ENCODE measurements at places on chromosomes 12 and 14.

- no peak for DNase-seq
These were observed 428.3 kb downstream of the TMTC2 start for GRCh38 chr12:83114966-83115365.

DNA sequence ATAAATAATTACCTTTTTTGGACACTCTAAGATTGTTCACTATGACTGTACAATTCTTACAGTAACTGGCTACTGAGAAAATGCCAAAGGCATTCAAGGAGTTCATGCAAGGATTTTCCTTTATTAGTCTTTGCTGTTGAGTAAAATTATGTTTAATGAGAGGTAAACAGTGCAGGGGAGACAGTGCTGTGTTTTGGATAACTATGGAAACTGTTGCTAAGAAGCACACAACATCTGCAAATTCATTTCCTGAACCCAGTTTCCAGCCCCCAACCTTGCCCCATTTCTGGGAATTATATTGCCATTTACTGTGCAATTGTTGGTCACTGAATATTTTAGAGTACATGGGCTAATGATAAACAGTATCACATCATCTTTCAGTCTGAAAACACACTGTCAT lies 1005.8 kb downstream of the TRHDE start:
- DNase-seq = no peak

GRCh38 chr14:64683264-64683663 lies 21.0 kb upstream of the PLEKHG3 start:
- DNase-seq = no peak

GRCh38 chr12:68178774-68179439 lies 19.4 kb upstream of the IFNG start:
- DNase-seq = no peak

DNA sequence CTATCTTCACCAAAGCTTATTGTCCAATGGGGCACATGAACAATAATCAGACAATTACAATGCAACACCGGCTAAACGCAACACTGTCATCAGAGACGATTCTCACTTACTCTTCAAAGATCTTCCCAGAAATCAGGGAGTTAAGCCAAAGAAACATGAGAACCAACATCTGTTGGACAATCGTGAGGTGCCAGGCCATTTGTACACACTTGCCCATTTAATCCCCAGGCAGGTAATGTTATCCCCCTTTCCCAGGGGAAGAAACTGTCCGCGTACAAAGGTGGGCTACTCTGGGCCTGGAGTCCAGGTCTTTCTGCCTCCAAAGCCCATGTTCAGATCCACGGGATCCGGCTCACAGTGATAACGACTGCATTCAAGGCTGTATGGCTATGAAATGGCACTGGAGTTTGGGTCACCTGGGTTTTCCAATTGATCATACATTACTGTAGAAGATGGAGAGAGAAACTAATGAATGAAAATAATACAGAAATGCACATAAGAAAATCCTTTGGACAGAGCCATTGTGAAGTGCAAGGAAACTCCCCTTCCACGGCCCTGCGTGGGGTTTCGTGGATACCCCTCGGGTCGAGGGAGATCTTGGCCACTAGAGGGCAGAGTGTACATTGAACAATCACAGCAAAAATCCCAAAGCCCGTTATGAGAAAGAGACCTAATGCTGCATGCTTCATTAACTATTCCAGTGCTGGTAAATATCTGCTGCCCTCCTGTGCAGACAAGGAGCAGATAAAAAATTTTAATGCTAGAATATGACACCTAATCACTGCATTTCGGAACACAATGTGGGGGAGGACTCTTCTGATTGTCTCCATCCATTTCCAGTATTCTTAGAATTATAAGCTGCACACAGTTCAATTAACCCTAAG lies 111.4 kb downstream of the EGLN3 start:
- peak; percentile 50 for DNase-seq

- DNase-seq = peak; percentile 65
These were observed 124.2 kb downstream of the HMGA2 start for GRCh38 chr12:65948320-65949008.

- no peak for DNase-seq
These were observed 9.9 kb upstream of the HDAC7 start for GRCh38 chr12:47829584-47829983.

- no peak for DNase-seq
These were observed 170.7 kb downstream of the NOVA1 start for GRCh38 chr14:26427097-26427496.

- DNase-seq = no peak
These were observed 6.9 kb upstream of the TUBA1A start for GRCh38 chr12:49195736-49196135.

GRCh38 chr12:85781766-85782165 lies 54.4 kb downstream of the RASSF9 start:
- no peak for DNase-seq

GRCh38 chr12:11264501-11264900 lies 5.0 kb downstream of the PRB3 start:
- no peak for DNase-seq

GRCh38 chr14:23432946-23433345 lies 2.5 kb downstream of the MYH7 start:
- DNase-seq = no peak

GRCh38 chr14:64879635-64880220 lies at the start of gene SPTB:
Gene SPTB, minus strand, starts transcription at chr14:64879907. Its CDS starts 56,813 bp downstream, at chr14:64823094.
- peak; percentile 88 for DNase-seq

DNA sequence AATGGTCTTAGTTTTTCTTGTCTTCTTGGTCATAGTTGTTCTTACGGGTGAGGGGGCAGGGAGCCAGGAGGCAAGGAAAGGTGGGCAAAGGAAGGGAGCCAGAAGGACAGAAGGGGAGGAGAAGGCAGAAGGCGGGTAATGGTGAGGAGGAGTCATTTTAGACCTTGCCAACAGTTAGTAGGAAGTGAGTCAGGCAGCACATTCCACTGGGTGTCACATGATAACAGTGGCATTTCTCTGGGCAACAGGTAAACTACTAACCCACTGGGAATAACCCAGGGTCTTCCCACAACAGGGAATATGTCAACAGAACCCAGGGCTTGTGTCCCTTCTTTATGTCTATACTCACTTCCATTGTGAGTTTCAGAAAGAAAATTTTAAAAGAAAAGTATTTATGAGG lies 127.6 kb downstream of the SLC8A3 start:
- no peak for DNase-seq

- DNase-seq = no peak
These were observed 40.0 kb downstream of the GPR65 start for GRCh38 chr14:88044776-88045446.

GRCh38 chr12:92432724-92433441 lies 269.9 kb upstream of the PLEKHG7 start:
- DNase-seq = no peak

DNA sequence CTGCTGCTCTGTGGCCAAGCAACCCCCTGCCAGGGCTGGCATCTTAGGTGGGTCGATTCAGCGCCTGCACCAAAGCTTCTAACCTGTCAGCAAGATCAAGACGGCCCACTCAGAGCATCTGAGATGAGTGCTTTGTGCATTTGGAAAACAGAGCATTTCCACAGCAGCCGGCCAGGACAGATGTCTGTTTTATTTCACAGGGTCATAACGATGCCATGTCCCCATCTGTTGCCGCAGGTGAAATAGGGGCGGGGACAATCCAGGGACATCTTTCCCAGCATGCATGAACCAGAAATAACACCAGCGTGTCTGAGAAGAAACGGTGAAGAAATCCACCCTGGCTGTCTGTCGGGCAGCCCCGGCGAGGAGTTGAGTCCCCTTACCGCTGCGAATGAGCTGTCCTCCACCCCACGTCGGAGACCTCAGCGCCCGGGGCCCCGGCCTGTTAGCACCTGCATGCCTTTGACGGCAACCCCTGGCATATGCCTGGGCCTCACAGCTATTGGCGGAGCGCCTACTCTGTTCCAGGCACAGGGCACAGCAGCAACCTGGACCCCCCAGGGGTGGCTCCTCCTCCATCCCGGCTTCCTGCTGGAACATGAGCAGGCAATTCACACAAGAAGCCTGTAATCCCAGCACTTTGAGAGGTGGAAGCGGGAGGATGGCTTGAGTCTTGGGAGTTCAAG lies 30.6 kb upstream of the ULK1 start:
- no peak for DNase-seq

DNA sequence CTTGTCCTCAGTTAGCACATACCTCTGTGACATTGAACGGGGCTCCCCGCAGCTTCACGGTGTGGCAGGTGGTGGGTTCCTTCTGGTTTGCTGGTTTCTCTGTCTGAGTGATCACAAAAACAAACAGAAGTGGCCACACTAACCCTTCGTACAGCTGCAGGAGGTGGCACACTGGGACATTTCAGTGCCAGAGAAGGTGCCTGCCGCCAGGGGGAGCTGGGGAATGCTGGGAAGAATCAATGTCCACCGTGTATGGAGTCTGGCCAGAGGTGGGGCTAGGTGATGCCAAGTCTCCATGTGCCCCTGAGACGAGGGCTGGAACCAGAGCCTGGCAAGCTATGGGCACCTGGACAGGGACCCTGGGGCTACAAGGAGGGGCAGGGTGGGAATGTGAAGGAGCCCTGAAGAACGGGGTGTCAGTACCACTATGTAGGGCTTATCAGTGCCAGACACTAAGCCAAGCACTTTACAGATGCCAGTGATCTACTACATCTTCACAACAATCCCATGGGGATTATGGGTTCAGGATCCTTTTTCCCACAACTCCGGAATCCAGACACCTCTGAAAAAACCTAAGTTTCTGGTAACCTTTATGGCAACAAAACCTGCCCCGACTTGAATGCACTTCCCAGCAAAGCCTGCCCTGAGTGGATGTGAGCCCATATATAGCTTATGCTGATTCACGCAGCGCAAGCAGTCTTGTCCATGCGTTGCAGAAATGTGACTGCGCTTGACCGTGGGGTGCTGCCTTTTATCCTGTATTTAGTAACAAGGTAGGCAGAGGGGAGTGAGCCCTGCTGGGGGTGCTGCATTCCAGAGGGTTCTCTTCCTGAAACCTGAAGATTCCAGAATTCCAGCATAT lies 10.8 kb downstream of the RBM19 start:
- DNase-seq = no peak

- peak; percentile 81 for DNase-seq
These were observed 12.9 kb upstream of the CALM1 start for GRCh38 chr14:90383731-90384542.

- DNase-seq = no peak
These were observed 101.2 kb upstream of the STXBP6 start for GRCh38 chr14:25150934-25151790.

GRCh38 chr14:24976602-24977001 lies 73.3 kb downstream of the STXBP6 start:
- no peak for DNase-seq

GRCh38 chr12:26123482-26123980 lies 1.3 kb downstream of the BHLHE41 start:
- DNase-seq = no peak

DNA sequence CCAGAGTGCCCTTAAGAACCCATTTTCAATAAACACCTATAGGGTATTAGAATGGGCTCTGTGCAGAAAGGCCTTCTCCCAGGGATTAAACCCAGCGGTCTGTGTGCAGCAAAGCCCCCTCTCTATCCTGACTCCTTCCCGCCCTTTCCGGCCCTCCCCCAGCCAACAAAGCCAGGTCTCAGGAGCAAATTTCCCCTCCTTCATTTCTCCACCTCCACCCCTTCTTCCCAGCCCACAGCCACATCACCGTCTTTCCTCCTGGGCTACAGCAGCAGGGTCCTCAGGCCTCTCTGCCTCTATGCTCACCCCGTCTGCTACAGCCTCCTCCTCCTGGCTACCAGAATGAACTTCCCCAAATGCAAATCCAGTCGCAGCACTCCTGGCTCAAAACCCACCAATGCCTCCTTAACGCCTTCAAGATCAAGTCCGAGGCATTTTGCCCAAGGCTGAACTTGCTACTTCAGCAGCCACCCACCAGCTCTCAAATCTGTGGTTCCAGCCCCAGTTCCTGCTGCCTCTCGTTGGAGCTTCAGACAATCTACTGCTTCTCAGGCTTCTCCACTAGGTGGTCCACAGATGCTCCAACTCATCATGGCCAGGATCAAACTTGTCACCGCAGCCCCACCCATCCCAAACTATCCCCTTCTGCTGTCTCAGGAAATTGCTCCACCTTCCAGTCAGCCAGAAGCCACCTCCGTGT lies 134.8 kb downstream of the BCL11B start:
- no peak for DNase-seq

GRCh38 chr12:76697849-76698248 lies 66.1 kb upstream of the ZDHHC17 start:
- no peak for DNase-seq

- no peak for DNase-seq
These were observed 21.1 kb downstream of the PRKCH start for GRCh38 chr14:61342486-61342885.

DNA sequence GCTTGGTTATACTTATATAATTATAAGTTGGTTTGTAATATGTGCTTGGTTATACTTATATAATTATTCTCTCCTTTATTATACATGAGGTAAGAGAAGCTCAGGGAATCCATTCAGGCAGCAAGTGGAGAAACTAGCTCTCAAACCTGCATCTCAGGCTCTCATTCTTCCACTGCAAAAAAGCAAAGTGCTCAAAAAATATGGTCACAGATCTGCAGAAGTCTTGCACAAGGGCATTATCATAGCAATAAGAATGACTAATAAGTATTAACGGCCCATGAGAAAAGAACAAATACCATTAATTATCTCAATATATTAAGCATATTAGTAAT lies 476 bp upstream of the TRAFD1 start:
- no peak for DNase-seq

DNA sequence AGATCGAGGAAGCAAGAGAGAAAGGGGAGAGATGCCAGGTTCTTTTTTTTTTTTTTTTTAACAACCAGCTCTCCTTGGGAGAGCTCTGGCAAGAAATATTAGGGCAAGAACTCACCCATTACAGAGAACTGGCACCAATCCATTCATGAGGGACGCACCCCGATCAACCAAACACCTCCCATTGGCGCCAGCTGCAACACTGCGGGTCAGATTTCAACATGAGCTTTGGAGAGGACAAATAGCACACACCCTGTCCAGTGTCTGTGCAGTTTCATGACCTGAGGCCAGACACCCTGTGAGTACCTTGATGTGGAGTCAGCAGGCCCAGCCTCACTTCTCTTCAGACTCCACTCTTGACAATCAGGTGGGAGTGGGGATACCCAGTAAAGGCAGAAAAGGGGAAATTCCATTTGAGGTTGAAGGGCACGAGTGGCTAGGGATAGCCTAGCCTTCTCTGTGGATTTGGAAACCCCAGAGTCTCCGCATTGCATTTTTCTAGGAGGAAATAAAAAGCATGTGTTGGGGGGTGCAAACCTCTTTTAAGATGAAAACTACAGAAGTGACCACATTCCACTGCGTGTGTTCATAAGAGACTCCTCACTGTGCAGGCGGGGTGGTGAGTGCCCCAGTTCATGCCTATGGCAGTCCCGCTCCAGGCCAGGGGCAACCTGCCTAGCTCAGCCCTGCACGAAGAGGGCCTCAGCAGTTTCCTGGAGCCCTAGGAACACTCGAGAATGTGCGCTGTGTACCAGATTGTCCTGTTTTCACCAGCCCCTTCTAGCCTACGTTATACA lies 42.4 kb upstream of the GPATCH2L start:
- no peak for DNase-seq

Data from left ventricle myocardium superior (tissue), 1 donor.